ENCODE measurements at places on chromosomes 1 and 21.
A peak's percentile ranks its signal among the peaks of the same experiment; 100 is the strongest.

- DNase-seq, result no peak
Measured at GRCh38 chr21:15000081-15000480, 64.7 kb downstream of the NRIP1 start.

DNA sequence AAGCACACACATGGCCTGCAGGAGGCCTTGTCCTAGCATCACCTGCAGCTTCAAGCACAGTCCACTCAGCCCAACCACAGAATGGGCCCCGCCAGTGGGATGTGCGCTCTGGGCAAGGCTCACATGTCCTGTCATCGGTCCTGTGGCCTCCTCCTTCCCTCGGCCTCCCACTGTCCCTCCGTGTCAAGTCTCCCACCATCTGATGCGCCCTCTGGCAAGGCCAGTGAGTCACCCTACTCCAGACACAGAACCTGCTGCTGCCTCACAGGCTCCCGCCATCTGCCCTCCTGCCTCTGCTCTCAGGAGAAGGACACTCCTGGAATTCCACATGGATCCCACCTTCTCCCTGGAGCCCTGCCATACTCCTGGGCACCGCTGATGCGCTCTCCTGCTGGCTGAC lies 14.2 kb downstream of the KCNAB2 start:
- no peak for DNase-seq

- no peak for DNase-seq
Measured at GRCh38 chr21:45306832-45307571, 19.3 kb upstream of the POFUT2 start.

GRCh38 chr1:241156231-241156965 lies 200.6 kb downstream of the RGS7 start:
- DNase-seq, result no peak

- DNase-seq, result no peak
Measured at GRCh38 chr21:20443558-20444155, 554.6 kb upstream of the NCAM2 start.

GRCh38 chr1:109498161-109498801 lies 4.4 kb downstream of the CYB561D1 start:
- DNase-seq, result peak; percentile 49

GRCh38 chr1:59742526-59742925 lies 72.2 kb upstream of the HOOK1 start:
- DNase-seq, result no peak

- DNase-seq, result no peak
Measured at GRCh38 chr1:12014141-12014991, 4.9 kb upstream of the MIIP start.

DNA sequence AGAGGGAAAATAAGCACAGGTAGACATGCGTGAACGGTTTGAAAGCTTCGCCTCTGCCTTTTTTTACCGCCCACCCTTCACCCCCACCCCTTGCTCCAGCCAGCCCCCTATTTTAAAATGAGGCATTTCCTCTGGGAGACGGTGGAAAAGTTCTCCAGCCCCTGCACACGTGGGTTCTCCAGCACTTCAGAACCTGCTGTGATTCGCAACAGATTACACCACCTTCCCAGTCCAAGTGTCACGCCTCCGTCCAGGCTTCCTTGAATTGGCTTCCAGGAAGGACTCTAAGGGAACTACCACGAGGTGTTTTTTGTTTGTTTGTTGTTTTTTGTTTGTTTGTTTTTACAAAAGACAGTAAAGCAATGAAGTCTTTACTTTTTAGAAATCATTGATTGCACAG lies 2.6 kb downstream of the LRRC7 start:
- DNase-seq, result no peak

DNA sequence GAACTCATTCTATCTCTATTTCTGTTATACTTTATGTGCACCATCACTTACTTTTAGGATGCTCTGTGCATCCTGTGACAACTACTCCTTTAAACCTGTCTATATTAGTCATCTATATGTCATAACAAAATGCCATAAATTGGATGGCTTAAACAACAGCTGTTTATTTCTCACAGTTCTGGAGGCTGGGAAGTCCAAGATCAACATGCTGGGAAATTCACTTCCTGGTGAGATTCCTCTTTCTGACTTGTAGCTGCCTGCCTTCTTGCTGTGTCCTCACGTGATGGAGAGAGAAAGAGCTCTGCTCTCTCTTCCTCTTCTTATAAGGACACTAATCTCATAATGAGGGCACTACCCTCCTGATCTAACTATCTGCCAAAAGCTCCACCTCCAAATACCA lies 62.3 kb upstream of the RCOR3 start:
- DNase-seq, result no peak

GRCh38 chr1:233393084-233393840 lies 65.7 kb downstream of the MAP3K21 start:
- no peak for DNase-seq

DNA sequence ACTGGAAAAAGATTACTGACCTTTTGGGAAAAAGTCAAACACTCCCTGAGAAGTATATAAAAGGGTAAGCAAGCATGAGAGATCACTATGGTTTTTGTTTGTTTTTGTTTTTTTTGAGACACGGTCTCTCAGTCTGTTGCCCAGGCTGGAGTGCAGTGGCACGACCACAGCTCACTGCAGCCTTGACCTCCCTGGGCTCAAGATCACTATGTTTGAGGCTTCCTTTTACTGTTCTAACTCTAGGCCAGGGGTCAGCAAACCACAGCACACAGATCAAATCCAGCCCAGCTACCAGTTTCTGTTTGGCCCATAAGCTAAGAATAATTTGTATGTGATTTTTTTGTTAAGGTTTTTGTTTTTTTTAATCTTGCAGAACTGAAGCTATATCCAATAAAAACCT lies 25.7 kb downstream of the PSMB4 start:
- no peak for DNase-seq
